Fibroblast of the aortic adventitia (primary cell): ENCODE measurements at places on chromosomes 5 and 9. TPM values are rescaled to one million over a fixed set of nuclear protein-coding genes. Genes with fewer than 3 reads are reported as not detected.

Gene PLEKHG4B
- not detected in 2 replicates for total RNA-seq

Gene C8G
- total RNA-seq, result 0.36 TPM in 1 of 2 replicates, not detected in the other

Gene SMIM3
- 15.0 and 61.8 TPM in 2 replicates for total RNA-seq

Gene PPIC
- total RNA-seq, result 53.5 and 57.2 TPM in 2 replicates

Gene HTR1A
- not detected in 2 replicates for total RNA-seq

Gene PCDHA13
- 0.08 TPM in 1 of 2 replicates, not detected in the other for total RNA-seq

Gene CREB3
- 56.1 and 68.3 TPM in 2 replicates for total RNA-seq

Gene PGM5
- 8.0 and 13.5 TPM in 2 replicates for total RNA-seq

Gene PCDHGB4
- total RNA-seq, result 9.0 and 17.4 TPM in 2 replicates

Gene SYK
- not detected in 2 replicates for total RNA-seq

Gene NTRK2
- total RNA-seq, result 3.3 and 9.7 TPM in 2 replicates

Gene TLX3
- total RNA-seq, result not detected in 2 replicates

Gene JAKMIP2
- total RNA-seq, result 1.4 and 2.4 TPM in 2 replicates

Gene FOXD4L5
- total RNA-seq, result under 0.01 TPM in 1 of 2 replicates, not detected in the other

Gene SOX30
- total RNA-seq, result 0.09 TPM in 1 of 2 replicates, not detected in the other

Gene ZMAT2
- total RNA-seq, result 37.2 and 118 TPM in 2 replicates

Gene SLC36A3
- total RNA-seq, result not detected in 2 replicates
